Psoas muscle (tissue), 8 donors: ENCODE measurements at places on chromosomes 3 and 15. TPM values are rescaled to one million over a fixed set of nuclear protein-coding genes. Genes with fewer than 3 reads are reported as not detected.

The UNC13C gene
- 2.1 TPM for total RNA-seq

The BNIP2 gene
- 79.0 TPM for total RNA-seq

The TBC1D2B gene
- total RNA-seq = 8.9 TPM

The DPPA2 gene
- total RNA-seq = not detected

The NOX5 gene
- total RNA-seq = not detected

The ZNF592 gene
- 39.5 TPM for total RNA-seq

The PP2D1 gene
- not detected for total RNA-seq

The STAC gene
- total RNA-seq = 1.5 TPM

The PATL2 gene
- total RNA-seq = 0.88 TPM

The SCAANT1 gene
- total RNA-seq = not detected

The TMEM207 gene
- total RNA-seq = not detected

The CIAO2A gene
- 28.5 TPM for total RNA-seq

The CCR9 gene
- total RNA-seq = not detected

The DISP2 gene
- total RNA-seq = 0.82 TPM

The LDHAL6B gene
- total RNA-seq = not detected

The PTX3 gene
- 0.19 TPM for total RNA-seq

The TCAIM gene
- total RNA-seq = 15.8 TPM

The IMPG2 gene
- 0.51 TPM for total RNA-seq

The AGTR1 gene
- 3.1 TPM for total RNA-seq

The SCAMP5 gene
- total RNA-seq = 0.23 TPM

The C3orf62 gene
- 1.8 TPM for total RNA-seq

The CPN2 gene
- not detected for total RNA-seq

The GCSAM gene
- total RNA-seq = not detected

The GPR149 gene
- total RNA-seq = not detected

The CCDC54 gene
- total RNA-seq = not detected

The CPLX3 gene
- 0.19 TPM for total RNA-seq

The TOP2B gene
- 84.8 TPM for total RNA-seq

The PLA2G4D gene
- total RNA-seq = not detected

The WDR72 gene
- total RNA-seq = not detected

The EID1 gene
- total RNA-seq = 120 TPM

The CDCP1 gene
- total RNA-seq = 0.27 TPM

The KLHL40 gene
- total RNA-seq = 480 TPM

The ZBED2 gene
- not detected for total RNA-seq

The FETUB gene
- total RNA-seq = not detected

The PIF1 gene
- 0.24 TPM for total RNA-seq

The NSUN3 gene
- total RNA-seq = 4.1 TPM

The IGDCC3 gene
- total RNA-seq = not detected

The LAMB2 gene
- 133 TPM for total RNA-seq

The LARP6 gene
- 18.9 TPM for total RNA-seq

The PRTG gene
- 0.92 TPM for total RNA-seq

The PFN2 gene
- total RNA-seq = 234 TPM

The ZNF35 gene
- 3.6 TPM for total RNA-seq

The CCR3 gene
- 0.62 TPM for total RNA-seq
